Activated CD8-positive, alpha-beta T cell treated with anti-CD3 and anti-CD28 coated beads for 36 hours (primary cell): ENCODE measurements at places on chromosomes 6 and 20. TPM values are rescaled to one million over a fixed set of nuclear protein-coding genes. Genes with fewer than 3 reads are reported as not detected.

FHL5 gene
- not detected for total RNA-seq

ELOVL2 gene
- total RNA-seq, result not detected

SAMD5 gene
- total RNA-seq, result not detected

HEY2 gene
- not detected for total RNA-seq

SSTR4 gene
- total RNA-seq, result not detected

KCNQ5 gene
- 14.9 TPM for total RNA-seq

TNXB gene
- 1.8 TPM for total RNA-seq

GRCh38 chr6:1316489-1316971, 4.6 kb downstream of the FOXQ1 start:
- DNase-seq, result peak; percentile 9

DNA sequence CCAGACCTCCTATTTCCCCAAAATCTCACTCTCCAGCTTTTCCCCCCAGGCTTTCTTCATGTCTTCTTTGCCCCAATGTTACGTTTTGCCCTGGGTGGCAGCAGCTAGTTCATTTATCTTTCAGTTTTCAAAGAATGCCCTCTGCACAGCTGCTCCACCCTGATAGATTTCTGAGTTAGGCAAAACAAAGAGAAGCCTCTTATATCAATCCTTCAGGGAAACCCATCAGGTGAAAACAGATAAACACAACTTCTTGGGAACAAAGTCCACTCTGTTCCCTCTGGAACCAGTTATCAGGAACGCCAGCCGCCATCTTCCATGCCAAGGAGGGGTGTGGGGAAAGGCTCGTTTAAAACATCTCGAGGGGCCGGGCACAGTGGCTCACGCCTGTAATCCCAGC, 34.0 kb downstream of the ZBTB9 start:
- no peak for DNase-seq

- DNase-seq, result no peak
Observed at GRCh38 chr20:41783423-41784208, 165.4 kb upstream of the CHD6 start.

DNA sequence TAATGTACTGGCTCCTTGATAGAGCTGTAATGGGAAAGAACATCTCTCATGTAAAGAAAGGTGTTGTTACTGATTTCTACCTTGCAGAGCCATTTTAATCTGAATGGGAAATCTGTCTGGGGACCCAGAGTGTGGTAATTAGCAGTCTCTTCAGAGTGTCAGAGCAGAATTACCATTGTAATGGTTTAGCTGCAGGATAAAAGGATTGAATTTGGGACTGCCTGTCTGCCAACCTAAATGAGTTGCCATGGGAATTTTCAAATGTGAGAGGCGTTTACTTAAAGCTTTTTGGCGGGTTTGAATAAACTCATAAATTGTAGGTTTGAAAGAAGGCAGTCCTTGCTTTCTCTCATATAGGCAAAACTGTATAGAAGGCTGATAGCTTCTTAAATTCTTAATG, 128.8 kb downstream of the QKI start:
- DNase-seq, result no peak

GRCh38 chr6:11780097-11780428, 1.5 kb upstream of the ADTRP start:
- no peak for DNase-seq

DNA sequence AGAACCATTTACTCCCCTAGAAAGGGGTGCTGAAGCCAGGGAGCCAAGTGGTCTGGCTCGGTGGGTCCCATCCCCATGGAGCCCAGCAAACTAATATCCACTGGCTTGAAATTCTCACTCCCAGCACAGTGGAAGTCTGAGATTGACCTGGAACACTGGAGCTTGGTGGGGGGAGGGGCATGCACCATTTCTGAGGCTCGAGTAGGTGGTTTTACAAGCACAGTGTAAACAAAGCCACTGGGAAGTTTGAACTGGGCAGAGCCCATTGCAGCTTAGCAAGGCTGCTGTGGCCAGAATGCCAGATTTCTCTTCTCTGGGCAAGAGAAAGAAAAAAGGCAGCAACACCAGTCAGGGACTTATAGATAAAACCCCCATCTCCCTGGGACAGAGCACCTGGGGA, 855.8 kb upstream of the CITED2 start:
- DNase-seq, result no peak

DNA sequence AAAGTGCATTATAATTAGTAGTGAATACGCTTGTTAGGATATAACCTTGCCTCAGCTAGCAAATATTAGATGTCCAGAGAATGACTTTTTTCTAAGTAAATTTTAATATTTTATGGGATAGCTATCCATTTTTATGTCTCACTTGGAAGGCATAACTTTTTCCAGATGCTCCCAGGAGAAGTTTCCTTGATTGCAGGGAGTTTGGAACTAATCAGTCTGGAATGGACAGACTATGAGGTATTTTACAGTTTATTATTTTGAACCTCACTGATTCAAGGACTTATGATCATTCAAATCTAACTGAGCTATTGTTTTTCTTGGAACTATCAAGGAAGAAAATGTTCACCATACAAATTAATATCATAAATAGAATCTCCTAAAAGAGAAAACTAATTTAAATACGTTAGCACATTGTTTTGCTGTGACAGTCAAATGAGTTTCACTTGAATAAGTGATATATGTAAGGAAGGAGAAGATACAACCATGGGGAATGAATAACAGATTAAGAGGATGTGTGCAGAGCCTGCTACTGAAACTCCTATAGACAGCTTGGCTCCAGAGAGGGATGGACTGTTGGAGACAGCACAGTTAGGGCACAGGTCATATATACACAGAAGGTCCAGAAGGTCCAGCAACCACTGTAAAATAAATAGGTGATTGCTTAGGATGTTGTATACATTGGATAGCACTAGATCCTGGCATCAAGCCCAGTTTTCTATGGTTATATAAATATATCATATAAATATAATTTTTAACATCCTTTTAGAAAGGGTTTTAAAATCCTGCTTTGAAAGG, 20.6 kb upstream of the LCA5 start:
- no peak for DNase-seq

DNA sequence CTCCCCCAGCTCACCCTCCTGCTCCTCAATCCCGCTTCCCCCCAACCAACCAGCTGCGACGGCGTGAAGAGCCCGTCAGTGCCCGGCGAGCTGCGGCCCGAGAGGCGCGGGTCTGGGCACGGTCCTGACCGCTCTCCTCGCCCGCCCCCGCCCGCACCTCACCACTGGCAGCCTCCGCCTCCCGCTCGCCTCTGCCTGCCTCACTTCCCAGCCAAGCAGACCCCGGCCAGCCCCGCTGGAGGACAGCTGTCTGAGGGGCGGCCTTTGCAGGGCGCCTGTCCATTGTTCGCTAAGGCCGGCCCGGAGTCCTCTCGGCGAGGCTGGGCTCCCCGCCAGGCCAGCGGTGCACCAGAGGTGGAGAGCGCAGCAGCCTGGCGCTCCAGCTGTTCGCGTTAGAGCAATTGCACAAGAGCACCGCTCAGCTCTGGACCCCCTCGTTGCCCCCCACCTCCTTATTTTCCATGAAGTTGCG, 1.3 kb downstream of the SOBP start:
- peak; percentile 14 for DNase-seq

DNA sequence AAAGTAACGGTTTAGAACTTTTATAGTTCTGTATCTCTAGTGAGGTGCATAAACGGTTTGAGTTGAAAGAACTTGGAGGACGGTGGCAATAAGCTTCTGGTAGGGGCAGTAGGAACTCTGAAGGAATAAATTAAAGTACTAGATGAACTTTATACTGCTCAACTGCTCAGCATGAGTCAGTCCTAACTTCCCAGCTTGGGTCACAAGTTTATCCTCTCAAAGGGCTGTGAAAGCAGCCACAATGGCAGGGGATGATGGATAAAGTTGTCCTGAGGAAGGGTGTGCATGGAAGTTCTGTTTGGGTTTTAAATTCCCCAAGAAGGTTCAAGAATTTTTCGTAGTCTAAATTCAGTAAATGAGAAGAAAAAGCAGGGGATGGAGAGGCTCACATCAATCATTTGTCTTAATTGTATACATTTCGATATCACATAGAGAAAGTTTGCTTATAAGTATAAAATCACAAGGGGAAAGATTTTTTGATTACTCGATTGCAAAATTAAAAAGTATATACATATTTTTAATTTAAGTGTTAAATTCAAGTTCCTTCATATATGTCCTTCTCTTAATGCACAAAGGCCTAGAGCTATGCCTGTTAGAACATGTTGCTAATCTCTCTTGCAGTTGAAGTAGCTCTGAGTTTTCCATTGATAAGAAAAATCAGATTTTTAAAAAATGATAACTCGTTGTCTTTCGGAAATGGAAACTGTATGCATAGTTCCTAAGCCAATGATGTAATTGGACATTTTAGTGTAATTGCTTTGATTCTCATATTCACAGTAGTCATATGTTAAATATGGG, 55.3 kb upstream of the JAG1 start:
- DNase-seq, result no peak

DNA sequence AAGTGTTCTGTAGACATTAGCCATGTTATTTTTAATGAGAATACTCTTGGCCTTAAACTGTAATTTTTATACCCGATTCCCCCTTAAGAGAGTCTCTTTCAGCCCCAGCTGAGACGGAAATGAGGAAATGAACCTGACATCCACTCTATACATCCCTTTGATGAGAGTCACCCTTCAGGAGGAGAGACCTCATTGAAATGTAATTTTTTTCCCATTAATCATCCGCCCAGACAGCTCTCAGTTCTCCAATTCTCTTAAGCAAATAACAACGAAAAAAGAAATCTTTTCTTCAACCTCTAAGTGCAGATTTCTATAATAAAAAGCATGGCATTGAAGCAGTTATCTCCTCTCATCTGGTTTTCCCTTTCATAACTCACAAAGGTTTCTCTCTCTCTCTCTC, 243.8 kb upstream of the PMEPA1 start:
- no peak for DNase-seq

GRCh38 chr6:34305982-34306708, 57.3 kb upstream of the SMIM29 start:
- DNase-seq, result no peak

- DNase-seq, result no peak
Observed at GRCh38 chr20:33113387-33113908, 34.0 kb downstream of the BPIFB4 start.
